HFFc6 (cell line): ENCODE measurements at places on chromosomes 5 and 9. TPM values are rescaled to one million over a fixed set of nuclear protein-coding genes. Genes with fewer than 3 reads are reported as not detected.

AK3 gene
- 41.7 to 43.6 TPM (median 43.2 TPM) in 3 replicates for total RNA-seq

NMRK1 gene
- 18.9 and 21.7 TPM in 2 replicates for total RNA-seq

SLC1A3 gene
- 0.45 TPM in 1 of 3 replicates, not detected in the others for total RNA-seq

PRDM9 gene
- total RNA-seq, result not detected in 2 replicates

COL23A1 gene
- not detected in 2 replicates for total RNA-seq

RAB3C gene
- not detected in 3 replicates for total RNA-seq

SLC36A2 gene
- not detected in 3 replicates for total RNA-seq

GAS1 gene
- total RNA-seq, result 5.2 to 7.8 TPM (median 7.2 TPM) in 3 replicates

TNC gene
- 51.9 to 73.5 TPM (median 55.2 TPM) in 3 replicates for total RNA-seq

PCDHB4 gene
- total RNA-seq, result 0.34 to 0.58 TPM (median 0.38 TPM) in 3 replicates

PPIC gene
- total RNA-seq, result 49.8 to 69.6 TPM (median 67.0 TPM) in 3 replicates

- peak; percentile 76 for DNase-seq
Measured at GRCh38 chr5:53373451-53374158, 106.8 kb upstream of the FST start.

DNA sequence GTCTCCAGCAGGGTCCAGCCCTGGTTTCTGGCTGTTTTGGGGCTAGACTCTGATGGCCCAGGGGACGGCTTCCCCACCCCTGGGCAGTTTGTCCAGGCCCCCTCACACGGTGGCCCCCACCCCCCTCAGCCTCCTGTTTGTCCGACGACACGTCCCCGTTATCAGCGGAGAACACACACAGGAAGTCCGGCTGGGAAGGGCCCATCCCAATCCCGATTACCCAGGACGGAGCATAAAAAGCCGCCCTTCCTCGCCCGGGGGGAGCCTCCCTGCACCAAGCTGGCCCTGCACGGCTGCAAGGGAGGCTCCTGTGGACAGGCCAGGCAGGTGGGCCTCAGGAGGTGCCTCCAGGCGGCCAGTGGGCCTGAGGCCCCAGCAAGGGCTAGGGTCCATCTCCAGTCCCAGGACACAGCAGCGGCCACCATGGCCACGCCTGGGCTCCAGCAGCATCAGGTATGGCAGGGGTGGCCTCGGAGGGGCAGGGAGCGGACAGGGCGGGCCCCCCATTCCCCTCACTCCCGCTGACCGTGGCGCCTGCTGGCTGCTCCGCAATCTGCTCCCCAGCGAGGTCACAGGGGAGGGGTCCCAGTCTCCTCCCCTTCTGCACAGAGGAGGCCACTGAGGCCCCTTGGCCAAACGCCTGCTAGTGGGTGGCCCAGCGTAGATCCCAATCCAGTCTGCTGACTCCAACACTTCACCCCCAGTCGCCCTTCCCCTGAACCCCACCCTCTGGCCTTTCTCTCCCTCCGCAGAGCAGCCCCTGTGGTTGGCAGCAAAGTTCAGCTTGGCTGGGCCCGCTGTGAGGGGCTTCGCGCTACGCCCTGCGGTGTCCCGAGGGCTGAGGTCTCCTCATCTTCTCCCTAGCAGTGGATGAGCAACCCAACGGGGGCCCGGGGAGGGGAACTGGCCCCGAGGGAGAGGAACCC is at the start of gene EGFL7:
TSS of gene EGFL7 (plus strand) at position 261 of the 926 bp plus-strand sequence. CDS start 5,367 bp downstream, outside the sequence.
- no peak for DNase-seq

DNA sequence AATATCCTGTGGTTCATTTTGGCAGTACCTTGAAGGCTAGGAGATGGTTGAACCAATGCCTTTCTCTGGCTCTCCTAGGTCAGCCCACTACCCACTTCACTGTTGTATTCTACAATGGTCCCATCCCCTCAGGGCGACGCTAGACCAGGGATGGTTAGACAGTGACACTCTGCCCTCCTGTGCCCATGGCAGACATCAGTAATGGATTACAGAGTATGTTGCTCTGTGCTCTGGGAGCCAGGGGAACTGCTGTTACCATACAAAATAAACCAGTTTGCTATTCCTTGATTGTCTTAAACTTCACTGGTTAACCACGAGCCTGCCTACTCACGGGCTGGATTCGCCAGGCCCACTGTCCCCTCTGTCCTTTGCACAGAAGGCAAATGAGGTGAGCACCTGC is 33.7 kb downstream of the NCS1 start:
- no peak for DNase-seq

DNA sequence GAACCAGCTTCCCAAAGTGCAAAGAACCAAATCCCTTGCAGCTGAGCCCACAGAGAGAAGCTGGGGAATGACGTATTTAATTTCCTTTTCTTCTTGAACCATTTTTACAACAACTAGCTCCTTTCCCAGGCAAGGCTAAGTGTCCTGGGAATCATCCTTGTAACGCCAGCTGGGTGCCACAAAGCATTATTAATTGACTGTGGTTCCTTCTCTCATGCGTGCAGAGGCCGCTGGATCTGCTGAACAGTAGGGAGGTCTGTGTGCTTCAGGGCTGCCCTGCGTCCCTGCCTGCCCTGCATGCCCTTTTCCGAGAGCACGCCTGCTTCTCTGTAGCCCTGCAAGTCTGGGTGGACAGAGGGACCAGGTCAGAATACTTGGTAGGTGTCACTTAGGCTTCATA is 124.1 kb upstream of the OTULINL start:
- DNase-seq, result no peak

DNA sequence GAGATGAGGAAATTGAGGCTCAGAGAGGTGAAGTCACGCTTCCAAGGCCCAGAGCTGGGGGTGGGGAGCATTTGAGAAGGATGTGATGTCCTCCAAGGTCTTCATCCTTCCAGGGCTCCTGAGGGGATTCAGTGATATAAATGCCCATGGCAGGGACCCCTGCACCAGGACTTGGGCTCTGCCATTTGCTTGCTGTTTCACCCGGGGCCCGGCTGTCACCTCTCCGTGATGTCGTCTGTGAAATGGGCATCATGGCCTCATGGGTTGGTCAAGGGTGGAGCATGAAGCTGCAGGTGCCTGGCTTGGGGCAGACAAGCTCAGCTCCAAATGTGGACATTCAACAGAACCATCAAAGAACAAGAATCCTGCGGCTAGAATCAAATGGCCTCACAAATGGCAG is 253.1 kb downstream of the PBX3 start:
- DNase-seq, result no peak

DNA sequence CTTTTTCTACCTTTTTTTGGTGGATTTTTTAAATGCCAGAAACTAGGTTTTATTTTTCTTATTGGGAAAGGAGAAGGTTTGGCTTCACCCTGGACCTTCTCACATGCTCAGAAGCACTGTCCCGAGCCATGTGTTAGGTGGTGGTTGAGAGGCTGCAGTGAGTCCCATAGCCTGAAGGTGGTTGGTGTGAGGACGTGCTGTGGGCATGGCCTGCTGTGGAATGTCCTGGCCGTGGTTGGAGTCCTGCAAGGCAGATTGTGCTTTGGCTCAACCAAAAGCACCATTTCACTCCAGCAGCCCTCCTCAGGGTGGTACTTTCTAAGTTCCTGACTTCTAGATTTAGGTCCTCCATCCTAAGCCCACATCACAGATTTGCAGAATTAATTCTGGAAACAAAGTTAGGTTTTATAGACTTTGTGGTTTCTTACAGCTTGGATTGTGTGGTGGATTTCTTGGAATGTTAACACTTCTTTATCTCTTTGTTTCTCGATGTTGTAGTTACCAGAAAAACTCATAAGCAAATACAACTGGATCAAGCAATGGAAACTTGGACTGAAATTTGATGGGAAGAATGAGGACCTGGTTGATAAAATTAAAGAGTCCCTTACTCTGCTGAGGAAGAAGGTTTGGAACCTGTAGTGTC is 22.6 kb downstream of the OTULIN start:
- DNase-seq, result peak; percentile 39

- no peak for DNase-seq
Measured at GRCh38 chr5:25301836-25302235, 657.1 kb upstream of the CDH10 start.

DNA sequence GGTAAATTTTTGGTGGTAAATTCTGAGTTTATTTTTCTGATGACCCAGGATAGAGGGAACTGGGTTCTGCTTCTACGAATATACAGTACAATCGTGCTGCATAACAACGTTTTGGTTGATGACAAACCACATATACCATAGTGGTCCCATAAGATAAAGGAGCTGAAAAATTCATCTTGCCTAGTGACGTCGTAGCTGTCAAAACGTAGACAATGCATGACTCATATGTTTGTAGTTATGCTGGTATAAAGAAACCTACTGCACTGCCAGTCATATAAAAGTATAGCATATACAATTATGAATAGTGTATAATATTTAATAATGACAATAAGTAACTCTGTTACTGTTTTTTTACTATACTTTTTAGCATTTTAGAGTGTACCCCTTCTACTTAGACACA is 244.0 kb downstream of the GAS1 start:
- DNase-seq, result no peak

DNA sequence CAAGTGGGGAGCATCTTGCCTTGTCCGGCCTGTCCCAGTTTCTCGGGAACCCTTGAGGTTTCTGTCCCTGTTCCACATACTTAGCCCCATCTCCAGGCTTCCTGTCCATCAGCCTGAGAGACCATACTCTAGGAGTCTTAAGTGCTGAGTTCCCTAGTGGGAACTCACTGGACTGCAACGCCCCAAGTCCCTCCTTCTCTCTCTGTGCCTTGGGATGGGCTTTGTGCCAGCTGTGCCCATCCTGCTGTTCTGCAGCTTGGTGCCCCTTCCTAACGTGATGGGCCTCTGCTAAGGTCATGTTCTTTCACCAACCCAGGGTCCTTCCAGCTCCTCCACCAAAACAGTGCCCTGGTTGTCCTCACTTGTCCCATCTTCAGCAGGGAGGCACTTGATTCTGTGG is 222.3 kb upstream of the ANKRD55 start:
- DNase-seq, result no peak

- no peak for DNase-seq
Measured at GRCh38 chr5:163758283-163758711, 252.9 kb downstream of the MAT2B start.

DNA sequence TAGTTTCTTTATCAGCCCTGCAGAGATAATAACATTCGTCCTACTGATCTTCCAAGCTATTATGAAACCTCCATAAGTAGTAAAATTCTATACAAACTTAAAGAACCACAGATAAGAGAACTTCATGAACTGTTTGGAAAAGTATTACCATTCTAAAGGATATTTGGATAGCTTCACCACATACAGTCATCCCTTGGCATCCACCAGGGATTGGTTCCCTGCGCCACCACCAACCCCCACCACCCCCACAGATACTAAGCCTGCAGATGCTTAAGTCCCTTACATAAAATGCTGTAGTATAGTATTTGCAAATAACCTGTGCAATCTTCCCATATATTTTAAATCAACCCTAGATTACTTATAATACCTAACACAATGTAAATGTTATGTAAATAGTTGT is 61.4 kb upstream of the SHISAL2B start:
- DNase-seq, result no peak

DNA sequence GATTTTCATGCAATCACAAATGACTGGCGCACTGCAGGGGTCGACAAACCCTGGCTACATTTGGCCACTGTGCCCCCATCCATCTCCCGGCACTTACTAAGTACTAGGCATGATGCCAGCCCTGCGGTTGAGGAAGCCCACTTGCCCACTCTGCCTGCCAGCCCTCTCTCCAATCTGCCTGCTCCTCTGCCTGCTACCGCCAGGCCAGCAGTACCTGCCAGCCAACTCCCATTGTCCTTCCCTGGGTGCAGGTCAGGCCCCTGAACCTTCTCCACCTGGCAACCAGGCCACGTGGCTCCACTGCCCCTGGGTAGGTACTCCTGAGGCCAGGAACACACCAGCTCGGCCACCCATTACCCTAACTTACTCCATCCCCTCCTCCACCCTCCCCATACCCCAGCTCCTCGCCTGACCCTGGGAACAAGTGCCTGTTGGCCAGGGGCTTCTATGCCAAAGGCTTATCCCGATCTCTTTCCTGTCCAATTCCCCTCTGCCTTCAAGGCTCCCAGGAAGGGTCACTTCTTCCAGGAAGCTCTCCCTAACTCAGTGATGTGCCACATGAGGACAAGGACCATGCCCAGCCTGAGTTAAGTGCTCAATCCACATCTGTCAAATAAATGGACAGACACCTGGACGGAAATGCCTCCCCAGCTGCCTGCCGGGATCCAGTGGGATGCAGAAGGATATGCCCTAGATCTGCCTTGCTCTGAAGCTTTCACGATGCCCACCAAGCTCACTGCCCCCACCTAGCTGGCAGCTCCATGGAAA is 6.6 kb downstream of the EEIG1 start:
- no peak for DNase-seq

GRCh38 chr5:152608458-152608857 is 203.4 kb upstream of the NMUR2 start:
- DNase-seq, result no peak

DNA sequence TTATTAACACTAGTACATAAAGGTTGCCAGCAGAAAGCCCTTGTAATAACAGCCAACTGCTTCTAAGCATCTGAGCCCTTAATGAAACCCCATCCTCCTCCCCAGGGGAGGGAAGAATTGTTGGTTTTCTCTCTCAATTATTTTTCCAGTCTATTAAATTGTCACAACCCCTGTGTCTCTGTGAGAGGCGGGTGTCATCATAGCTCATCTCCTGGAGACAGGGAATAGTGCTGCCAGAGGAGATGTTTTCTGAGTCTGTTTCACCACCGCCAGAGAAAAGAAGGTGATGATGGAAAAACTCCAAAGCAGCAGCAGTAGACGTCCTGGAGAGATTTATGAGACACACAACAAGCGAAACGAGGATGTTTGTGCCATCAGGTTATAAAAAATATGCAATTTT is 271.1 kb upstream of the NMUR2 start:
- DNase-seq, result no peak

GRCh38 chr5:34686762-34687268 is 30.7 kb downstream of the RAI14 start:
- DNase-seq, result peak; percentile 88

DNA sequence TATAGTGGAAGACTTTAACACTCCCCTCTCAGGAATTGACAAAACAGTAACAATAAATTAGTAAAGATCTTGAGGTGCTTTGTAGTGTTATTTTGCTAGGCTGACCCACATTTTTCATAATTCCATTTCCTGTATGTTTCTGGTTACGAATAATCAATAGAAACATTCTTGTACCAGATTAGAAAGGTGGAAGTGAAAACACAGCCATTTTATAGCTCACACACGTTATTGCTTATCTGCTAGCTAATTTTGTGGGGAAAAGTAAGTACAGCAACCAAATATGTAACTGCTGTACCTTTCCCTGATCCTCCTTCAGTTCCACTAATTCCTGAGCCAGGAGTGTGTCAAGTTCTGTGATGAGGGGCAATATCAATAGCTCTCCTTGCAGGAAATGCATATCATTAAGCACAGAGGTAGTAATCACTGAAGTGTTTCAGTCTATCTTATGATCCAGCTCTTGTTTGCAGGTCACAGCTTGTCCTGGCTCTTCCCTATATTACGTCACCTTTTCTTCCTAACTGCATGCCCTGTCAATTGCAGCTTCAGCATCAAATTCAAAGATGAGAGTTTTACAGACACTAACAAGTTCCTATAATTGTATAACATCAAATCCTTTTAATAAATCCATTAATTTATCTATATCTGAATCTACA is 59.4 kb downstream of the MINAR2 start:
- no peak for DNase-seq

GRCh38 chr9:128249908-128250838 is 25.6 kb downstream of the GOLGA2 start:
- DNase-seq, result peak; percentile 45

DNA sequence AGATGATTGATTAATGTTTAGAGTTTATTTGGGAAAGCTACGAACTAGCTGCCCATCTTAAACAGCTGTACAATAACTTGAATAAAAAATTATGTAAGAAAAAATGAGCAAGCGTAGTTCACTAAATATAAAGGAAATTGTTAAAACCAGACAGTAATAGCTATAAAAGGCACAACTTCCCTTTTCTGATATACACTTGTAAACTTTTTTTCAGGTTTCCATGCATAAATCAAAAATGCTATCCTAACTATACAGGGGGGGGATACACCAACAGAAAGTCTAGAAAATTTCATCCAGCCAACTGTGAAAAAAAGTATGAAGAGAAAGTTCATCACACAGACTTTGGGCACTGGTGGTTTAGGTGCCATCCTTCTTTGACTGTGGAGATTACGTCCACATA is 122.3 kb downstream of the NR3C1 start:
- DNase-seq, result no peak
